ENCODE measurements at places on chromosomes 2 and 18.

DNA sequence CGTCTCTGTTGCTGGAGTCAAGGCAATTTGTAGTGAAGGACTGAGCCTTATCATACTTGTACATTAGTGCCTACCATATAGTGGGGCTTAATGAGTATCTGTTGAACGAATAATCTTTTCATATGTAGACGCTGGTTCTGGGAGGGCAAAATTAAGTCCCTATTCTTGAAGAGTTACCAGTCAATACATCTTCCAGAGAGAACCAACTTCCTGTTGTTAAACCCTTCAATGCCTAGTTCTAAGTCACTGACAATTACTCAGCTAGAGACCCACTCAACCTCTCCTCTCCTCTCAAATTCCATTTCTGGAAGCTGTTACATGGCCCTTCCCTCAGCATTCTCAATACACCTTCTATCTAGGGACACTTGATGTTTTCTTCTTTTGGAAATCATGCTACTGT lies 1.1 kb upstream of the MOB4 start:
- DNase-seq = no peak

DNA sequence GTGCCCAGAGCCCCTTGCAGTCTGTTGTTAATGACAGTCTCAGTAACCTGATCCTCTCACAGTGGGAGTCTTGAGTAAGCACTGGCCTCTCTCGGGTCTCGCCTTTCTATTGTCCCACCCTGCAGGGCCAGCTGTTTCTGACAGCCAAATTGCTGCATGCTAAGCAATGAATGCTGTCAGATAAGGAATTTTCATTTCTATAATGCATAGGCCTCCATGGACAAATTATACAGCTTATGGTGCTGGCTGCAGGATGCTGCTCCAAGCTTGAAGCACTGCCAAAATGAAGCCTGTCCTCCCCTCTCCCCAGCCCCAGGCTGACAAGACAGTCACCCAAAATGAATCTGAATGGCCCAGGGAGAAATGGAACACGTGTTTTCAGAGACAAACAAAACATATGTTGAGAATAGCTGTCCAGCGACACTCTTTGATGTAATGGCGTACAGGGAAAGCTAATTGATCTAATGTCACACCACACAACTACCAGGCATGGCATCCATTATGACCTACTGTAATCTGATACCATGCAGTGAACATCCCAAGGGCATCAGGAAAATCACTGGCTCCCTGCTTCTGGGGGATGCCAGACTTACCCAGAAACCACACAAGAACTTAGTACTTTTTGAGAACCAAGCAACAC lies 36.8 kb downstream of the ACVR1 start:
- peak; percentile 50 for DNase-seq

DNA sequence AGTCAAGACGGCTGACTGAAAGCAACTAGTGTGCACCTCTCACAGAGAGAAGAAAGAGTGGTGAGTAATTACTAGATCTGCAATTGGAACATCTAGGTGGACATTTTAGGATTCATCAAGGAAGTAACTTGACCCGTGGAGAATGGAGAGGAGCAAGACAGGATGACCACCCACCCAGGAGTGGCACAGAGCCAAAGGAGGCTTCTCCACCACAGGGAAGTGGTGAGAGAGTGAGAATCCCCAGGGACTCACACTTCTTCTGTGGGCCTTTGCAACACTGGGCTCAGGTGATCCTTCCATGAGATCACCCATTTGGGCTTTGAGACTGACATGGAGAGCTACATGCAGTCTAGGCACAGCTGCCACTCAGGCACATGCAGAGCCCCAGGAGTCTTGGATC lies 132.8 kb upstream of the GALNT5 start:
- no peak for DNase-seq

DNA sequence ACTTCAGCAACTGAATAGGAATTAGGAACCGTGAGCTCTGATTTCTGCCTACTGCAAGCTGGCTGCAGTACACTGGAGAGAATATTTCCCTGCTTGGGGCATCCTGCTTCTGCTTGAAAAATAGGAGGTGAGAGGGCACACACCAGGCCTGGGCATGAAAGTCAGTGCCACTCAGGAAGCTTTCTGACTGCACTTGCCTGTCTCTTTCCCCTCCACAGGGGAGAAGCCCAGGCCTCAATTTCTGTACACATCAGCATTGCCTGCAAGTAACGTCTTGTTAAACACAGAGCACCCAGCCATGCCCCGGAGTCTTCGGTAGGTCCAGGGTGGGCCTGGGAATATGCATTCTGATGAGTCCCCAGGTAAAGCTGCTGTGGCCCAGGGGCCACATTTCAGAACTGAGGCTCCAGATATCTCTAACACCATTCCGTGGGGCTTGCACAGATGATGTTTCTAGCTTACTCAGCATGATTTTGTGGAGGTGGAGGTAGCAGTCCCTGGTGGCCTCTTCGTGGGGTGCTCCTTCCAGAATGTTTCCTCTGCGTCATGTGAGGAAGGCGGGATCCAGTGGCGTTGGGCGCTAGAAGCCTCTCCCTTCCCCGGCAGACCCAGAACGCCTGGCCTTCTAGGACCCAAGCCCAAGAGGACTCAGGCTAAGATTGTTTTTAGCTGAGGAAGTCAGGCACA lies 114.1 kb downstream of the ZBTB7C start:
- DNase-seq = no peak

GRCh38 chr2:82803307-82803706 lies 1655.8 kb downstream of the SUCLG1 start:
- DNase-seq = no peak

DNA sequence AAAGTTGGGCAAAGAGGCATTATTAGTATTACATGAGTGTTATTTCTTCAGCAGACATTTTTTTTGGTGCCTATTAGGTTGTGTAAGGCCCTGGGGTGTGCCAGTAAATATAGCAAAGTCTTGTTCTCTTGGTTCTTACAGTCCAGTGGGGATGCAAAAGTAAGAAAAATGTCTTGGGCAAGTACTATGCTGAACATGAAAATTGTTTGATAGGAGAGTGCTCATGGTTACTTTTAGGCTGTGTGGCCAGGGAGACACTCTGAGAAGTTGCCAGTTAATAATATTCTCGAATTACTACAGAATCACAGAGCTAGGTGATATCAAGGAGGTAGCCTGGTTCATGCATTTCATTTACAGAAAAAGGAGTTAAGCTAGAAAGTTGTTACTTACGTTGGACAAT lies 1.9 kb downstream of the AGFG1 start:
- no peak for DNase-seq

DNA sequence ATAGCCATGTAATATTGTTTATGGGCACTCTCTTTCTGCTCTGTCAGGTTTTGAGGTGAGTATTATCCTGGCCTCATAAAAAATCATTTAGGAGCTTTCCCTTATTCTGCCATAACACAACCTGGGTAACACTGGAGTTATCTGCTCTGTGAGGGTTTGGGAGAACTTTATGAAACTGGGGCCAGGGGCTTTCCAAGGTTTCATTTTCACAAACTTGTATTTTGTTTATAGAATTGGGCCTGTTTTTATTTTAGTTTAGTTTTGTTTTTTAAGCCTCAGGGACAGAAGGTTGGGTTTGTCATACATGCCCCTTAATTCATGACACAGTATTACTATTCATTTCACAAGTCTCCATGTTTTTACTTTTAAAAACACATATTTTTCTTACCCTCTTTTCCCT lies 83.5 kb downstream of the IRS1 start:
- no peak for DNase-seq

GRCh38 chr2:57523304-57523703 lies 523.3 kb upstream of the VRK2 start:
- no peak for DNase-seq

GRCh38 chr2:202378001-202378400 lies 1.9 kb downstream of the BMPR2 start:
- DNase-seq = no peak

GRCh38 chr2:86821306-86821705 lies 30.6 kb upstream of the CD8A start:
- no peak for DNase-seq

DNA sequence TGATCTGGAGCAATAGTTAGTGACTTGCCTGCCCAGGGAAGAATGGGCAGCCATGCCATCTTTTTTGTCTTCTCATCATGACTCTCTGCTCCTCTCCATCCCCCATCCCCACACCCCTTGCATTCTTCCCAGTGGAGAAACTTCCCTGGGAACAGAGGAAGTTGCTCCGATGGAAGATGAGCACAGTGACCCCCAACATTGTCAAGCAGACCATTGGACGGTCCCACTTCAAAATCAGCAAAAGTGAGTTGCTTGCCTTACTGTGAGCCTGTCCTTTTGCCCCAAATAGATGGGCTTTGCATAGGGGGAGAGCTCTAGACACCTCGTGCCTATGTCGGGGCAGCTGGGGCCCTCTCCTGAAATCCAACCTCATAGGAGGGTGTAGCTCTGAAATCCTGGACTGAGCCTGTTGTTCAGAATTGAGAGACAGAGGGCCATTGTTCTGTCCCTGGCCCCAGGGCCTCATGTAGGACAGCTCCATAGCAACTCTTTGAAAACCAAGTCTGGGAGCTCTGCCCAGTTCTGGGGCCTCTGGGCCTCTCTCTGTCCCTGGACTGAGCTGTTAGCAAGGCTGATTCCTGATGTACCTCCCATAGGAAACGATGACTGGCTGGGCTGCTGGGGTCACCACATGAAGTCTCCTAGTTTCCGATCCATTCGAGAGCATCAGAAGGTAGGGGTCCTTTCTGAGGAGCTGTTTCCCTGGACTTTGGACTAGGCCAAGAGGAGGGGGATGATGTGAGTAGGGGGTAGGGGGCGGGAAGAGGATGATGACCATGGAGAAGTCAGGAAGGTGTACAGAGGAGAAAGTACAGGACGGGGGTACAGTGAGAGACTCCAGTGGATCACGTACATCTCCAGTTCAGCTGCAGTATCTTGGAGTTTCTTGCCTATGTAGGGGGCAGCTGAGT lies 35.2 kb downstream of the TTLL4 start:
- peak; percentile 48 for DNase-seq

GRCh38 chr18:35415511-35416073 lies 38.5 kb upstream of the ZNF396 start:
- peak; percentile 19 for DNase-seq

- DNase-seq = no peak
Measured at GRCh38 chr2:142840436-142840835, 37.0 kb upstream of the KYNU start.

DNA sequence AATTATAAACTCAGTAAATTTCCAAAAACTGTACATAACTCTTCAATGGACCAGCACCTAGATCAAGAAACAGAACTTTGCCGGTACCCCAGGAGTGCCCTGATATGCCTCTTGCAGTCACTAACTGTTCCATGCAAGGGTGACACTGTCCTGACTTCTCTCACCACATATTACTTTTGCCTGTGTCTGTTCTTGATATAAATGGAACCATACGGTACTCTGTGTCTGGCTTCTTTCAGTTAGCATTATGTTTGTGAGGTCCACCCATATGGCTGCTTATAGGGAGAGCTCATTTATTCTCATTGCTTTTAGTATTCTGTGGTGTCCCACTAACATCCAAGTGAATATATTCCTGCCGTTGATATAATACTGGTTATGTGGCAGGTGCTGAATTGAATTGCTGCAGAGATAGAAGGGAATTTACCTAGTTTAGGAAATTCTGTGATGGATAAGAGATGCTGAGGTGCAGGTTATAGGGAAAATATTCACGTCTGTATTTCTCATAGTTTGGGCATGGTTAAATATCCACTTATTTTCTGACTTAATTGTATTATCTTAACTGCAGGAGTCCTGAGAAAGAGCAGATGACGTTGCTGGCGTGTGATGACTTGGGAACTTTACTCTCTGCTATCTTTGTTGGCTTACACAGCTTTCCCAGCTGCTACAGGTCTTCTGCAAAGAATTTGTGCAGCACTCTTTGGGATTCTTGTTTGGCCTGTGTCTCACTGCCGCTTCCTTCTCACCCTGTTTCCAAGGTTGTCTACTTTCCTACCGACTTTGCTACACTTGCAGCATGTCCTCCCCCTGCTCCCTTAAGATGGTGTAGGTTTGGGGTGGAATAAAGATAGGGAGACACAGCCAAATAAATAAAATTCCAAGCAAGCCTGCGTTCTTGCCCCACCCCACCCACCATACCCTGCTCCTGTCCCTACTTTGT lies 107.9 kb downstream of the MAP4K4 start:
- no peak for DNase-seq

GRCh38 chr18:51754566-51754965 lies 557.1 kb upstream of the MEX3C start:
- DNase-seq = no peak

DNA sequence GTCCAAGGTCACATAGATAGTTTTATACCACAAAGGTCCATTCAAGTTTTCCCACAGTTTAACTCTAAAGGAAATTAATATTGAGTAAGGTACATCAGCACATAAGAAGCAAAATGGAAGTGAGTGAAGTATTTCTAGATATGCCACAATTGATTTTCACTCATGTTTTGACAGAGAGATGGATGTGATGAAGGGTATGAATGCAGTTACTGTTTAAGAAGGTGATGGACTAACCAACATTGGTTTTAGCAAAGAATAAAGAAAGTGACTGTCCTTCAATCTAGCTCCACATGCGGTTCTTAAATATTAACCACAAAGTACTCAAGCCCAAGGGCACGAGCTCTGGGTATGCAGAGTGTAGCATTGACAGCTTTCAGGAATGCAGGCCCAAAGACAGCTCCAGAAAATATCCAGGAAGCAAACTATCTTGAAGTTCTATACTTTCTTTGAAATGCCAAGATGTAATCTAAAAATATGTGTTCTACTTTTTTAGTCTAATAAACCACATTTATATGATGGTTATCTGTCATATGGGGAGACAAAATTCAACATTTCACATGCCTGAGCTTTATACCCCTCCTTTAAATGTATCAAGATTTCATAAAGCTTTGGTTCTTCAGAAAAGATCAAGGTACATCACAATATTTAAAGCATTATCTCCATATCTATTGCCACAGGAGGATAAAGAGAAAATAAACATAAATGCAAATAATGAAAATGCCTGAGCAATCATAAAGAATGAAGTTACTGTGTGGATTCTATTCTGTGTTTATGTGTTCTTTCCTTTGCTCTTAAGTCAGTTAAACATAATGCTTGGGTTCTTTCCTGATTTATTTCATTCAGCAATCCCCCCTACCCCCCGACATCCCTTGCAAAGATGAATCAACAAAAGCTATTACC lies 6.7 kb upstream of the SCN1A start:
- DNase-seq = no peak

DNA sequence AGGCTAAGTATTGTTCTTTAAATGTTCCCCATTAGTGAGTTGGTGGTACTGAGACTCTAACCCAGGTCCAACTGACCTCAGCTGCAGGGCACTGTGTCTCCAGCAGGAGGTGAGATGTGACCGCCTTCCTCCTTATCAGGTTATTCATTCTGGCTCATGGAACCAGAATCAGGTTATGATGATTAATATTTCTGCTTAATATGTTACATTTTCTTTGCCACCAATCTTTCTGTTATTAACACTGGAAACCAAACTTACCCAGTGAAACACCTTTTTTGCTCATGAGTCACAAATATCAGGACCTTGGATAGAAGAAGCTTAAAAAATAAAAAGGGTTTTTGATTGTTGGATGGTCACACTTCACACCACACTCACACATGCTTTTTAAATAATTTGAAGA lies 85.4 kb downstream of the DPP4 start:
- no peak for DNase-seq

- DNase-seq = peak; percentile 43
Measured at GRCh38 chr18:46158499-46158898, 54.3 kb downstream of the HAUS1 start.
